ENCODE measurements at places on chromosomes 1 and 21.

DNA sequence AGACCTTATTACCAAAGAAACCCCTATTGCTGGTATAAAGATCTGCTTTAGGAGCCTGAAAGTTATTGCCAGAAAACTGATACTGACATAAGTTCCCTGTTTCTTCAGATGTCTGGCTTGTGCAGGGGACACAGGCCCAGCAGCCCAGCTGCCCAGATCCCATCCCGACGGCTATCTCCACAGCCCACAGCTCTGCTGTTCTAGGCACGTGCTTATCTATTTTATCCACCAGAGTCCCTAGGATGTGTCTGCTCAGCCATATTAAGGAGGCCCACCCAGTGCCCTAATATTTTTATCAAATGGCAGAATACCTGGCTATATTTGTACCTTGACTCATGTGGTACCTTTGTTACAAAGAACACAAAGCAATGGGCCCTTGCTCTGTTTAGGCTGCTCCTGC lies 58.9 kb downstream of the DDX20 start:
- H3K4me3 ChIP-seq: no peak overlapping the region
- H3K36me3 ChIP-seq: no peaks in the 10 kb centered on the region
- no peak for DNase-seq
- H3K27ac ChIP-seq: no peak overlapping the region
- H3K27me3 ChIP-seq: no peaks in the 10 kb centered on the region

GRCh38 chr1:77375990-77376389 lies 94.2 kb downstream of the AK5 start:
- no peak for DNase-seq
- H3K27me3 ChIP-seq: no peaks in the 10 kb centered on the region
- H3K4me3 ChIP-seq: no peak overlapping the region
- H3K27ac ChIP-seq: no peak overlapping the region
- no peaks in the 10 kb centered on the region for H3K36me3 ChIP-seq

- H3K4me1 ChIP-seq: no peaks in the 10 kb centered on the region
- H3K27ac ChIP-seq: no peak overlapping the region
- no peak overlapping the region for H3K4me3 ChIP-seq
- H3K36me3 ChIP-seq: no peaks in the 10 kb centered on the region
These were observed 85.8 kb upstream of the CAMK1G start for GRCh38 chr1:209497729-209498128.

DNA sequence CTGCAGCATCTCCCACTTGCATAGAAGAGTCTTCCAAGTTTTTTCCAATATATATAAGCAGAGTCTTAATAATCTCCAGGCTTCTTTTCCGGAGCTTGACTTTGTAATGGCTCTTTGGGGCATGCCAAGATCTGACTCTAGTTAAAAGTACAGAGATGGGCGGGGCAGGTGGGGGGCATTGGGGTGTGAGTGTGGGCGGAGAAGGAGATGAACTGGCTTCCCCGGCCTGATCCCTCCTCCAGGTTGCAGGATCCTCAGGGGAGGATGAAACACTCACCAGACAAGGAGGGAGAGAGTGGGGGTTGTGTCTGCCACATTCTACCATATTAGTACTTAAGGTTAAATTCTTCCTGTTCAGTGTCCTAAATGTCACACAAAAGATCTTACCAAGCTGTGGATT lies 23.0 kb downstream of the S100A10 start:
- no peaks in the 10 kb centered on the region for H3K27me3 ChIP-seq
- no peaks in the 10 kb centered on the region for H3K36me3 ChIP-seq
- H3K4me1 ChIP-seq: no peaks in the 10 kb centered on the region
- H3K27ac ChIP-seq: no peak overlapping the region

Data from gastrocnemius medialis (tissue), 4 donors.